Kasumi-1 (cell line): ENCODE measurements at places on chromosomes 7 and 10.

- no peak for DNase-seq
Measured at GRCh38 chr10:132385721-132386418, 11.1 kb upstream of the PWWP2B start.

- no peak for DNase-seq
Measured at GRCh38 chr7:93958216-93958615, 36.7 kb downstream of the GNG11 start.

- DNase-seq = no peak
Measured at GRCh38 chr10:89861199-89861573, 159.8 kb downstream of the KIF20B start.

DNA sequence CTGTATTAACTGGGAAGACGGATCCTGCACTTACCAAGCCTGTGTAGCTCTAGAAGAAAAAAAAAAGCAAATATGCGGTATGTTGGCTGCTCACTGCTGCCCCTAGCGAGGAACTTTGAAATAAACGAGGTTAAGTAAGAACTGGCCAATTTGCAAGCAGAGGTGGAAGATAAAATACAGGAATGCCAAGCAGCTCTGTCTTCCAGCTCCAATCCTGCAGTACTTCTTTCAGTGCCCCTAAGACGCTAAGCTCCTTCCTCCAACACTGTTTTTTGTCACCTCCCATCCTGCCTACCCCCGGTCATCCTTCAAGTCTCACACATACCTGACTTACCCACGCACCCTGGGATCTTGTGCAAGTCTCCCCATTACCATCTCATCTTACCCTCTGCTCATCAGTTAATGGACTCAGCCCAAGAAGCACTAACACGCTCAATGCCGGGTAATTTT lies 809 bp downstream of the C10orf143 start:
- peak; percentile 94 for DNase-seq

GRCh38 chr7:1936531-1937251 lies 266.6 kb downstream of the ELFN1 start:
- no peak for DNase-seq

- peak; percentile 98 for DNase-seq
Measured at GRCh38 chr7:64307254-64308015, 6.3 kb upstream of the ZNF736 start.

GRCh38 chr10:67861750-67862432 lies 22.6 kb upstream of the SIRT1 start:
- no peak for DNase-seq

DNA sequence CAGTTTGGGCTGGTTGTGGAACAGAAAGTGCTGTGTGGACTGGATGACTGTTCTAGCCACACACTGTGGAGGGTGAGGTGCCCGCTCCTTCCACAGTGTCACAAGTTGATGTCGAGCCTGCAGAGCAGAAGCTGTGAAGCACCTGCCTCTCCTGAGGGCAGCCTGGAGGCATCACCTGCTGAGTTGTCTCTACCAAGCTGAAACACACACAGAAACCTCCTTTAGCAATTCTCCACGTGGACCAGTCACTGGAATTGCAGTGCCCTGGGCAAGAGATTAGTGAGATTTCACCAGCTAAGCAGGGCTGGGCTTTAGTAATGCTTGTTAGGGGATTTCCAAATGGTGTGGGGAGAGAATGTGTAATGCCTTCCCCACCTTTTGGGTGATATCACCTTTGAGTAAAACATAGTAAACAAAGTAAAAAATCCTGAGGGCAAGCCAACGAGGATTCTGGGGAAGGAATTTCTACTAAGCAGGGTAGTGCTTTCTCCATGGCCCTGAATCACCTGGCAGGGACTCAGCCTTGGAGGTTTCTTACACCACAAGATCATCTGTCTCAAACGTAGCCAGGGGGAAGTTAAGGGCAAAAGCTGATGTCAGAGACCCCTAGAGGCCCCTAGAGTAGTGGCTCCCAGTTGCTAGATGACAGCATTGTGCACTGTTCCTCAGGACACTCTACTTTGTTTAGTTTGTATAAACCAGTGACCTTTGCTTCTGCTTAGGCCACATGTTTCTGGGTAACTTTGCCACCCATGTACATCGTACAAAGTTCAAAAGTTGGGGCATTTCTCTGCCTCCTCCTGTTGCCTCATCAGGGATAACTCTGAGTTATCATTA lies 233.1 kb upstream of the IGFBP3 start:
- DNase-seq = no peak

DNA sequence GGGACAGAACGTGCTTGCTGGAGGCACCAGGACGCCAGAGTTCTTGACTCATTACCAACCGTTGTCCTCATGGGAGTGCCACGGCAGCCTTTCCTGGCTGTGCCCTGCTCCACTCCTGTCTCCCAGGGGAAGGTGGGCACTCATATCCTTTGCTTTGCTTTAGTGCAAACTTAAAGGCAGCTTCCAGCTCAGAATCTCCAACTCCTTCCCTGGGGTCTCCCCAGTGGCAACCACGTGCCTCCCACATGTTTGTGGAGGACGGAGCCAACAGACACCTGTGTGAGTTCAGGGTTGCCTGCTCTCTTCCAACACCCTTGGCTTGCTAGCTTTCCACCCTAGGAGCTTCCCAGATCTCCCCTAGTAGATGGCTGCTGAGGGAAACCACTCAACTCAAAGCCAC lies 52.0 kb upstream of the HMX3 start:
- no peak for DNase-seq

DNA sequence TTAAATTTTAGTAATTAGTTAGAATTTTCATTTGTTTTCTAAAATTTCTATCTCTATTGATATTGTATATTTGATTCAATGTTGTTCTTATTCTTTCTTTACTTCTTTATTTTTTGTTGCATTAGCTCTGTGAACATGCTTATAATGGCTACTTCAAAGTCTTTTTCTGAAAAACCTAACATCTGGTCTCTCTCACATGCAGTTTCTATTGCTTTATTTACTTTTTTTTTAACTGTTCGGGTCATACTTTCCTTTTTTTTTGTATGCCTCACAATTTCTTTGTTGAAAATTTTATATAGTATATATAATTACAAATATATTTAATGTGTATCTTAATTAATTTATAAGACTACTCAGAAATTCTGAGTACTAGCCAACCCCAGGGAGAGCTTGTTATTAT lies 52.1 kb upstream of the PLXDC2 start:
- no peak for DNase-seq

GRCh38 chr10:102627736-102628293 lies 16.5 kb upstream of the TRIM8 start:
- DNase-seq = no peak

- DNase-seq = no peak
Measured at GRCh38 chr10:124305131-124305530, 113.6 kb downstream of the OAT start.

DNA sequence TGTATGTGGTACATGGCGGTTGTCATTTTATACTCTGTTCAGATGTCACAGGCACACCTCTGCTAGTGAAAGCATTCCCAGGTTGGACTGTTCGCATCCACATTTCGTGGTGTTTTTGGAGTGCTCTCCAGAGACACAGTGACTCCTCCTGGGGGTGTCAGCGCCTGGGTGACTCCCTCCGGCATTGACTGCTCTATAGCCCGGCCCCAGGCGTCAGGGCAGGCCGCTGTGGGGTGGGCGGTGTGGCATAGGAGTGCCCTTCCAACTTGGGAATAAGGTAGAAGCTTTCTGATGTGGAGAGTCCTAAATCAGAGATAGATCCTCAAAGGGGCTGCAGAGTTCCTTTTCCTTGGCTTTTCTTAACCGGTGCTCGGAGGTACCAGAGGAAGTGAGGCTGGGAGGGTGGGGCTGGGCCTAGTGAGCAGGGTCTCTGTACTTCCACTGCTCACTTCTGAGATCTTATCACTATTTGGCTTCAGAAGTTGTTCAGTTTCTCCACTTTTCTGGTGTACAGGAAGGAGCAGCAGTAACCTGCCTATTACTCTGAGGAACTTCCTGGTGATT lies 32.3 kb downstream of the CCNY start:
- peak; percentile 34 for DNase-seq

- DNase-seq = no peak
Measured at GRCh38 chr10:5600908-5601307, 65.5 kb downstream of the ASB13 start.

- no peak for DNase-seq
Measured at GRCh38 chr7:107824858-107825257, 21.8 kb upstream of the SLC26A3 start.

DNA sequence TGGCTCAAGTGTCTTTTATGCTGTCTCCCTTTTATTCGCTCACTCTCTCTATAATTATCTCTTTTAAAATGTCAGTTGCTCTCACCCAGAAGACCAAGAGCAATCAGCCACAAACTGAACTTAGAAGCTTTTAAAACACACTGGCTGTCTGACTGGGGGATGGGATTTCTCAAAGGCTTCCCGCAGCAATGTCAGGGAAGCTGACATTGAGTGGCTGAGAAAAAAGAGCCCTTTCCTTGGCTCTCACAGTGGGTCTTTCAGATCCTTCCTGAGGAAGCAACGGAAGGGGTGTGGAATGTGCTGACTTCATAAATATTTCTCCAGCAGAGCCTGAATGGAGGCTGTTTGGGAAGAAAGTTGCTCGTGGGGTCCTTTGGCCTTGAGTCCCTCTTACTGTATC lies 445.7 kb upstream of the C7orf33 start:
- no peak for DNase-seq

DNA sequence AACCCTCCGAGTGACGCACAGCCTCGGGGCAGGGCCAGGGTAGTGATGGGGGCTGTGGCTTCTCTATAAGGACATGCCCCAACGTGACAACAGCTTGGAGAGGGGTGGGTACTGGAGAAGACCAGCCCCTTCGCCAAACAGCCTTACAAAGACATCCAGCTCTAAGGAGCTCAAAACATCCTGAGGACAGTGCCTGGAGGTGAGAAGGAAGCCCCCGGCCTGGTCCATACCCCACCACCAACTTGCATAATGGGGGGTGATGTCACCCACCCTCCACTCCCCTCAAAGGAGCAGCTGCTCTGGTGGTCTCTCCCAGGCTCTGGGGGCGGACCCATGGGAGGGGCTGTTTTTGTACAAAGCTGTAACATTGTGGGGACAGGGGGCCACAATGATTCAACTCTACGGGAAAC lies 15.1 kb downstream of the PRSS2 start:
- DNase-seq = no peak
